Activated T-helper 1 cell treated with anti-CD3 and anti-CD28 coated beads, Interleukin-12 subunit alpha, Interleukin-12 subunit beta, Interleukin-2, Interleukin-4 antibody, amounts not matched to agents 30 ng/mL and 10 ng/mL and 1 ng/mL, durations not matched to agents 14 hours and 24 hours and 36 hours (primary cell): ENCODE measurements at places on chromosomes 16 and 17. TPM values are rescaled to one million over a fixed set of nuclear protein-coding genes. Genes with fewer than 3 reads are reported as not detected.

The MYH1 gene
- not detected in 2 replicates for total RNA-seq

The RHBDF1 gene
- 0.52 and 0.96 TPM in 2 replicates for total RNA-seq

The CTF1 gene
- total RNA-seq: 0.23 and 0.29 TPM in 2 replicates

The CASKIN1 gene
- total RNA-seq: 1.0 and 1.2 TPM in 2 replicates

GRCh38 chr17:65413390-65413789, 148.1 kb downstream of the AXIN2 start:
- peaks cover 9% of the 10 kb centered on the region for H3K27me3 ChIP-seq
- no peaks in the 10 kb centered on the region for H3K4me1 ChIP-seq
- DNase-seq: no peak
- H3K27ac ChIP-seq: no peak overlapping the region
- no peak overlapping the region for H3K4me3 ChIP-seq
- H3K36me3 ChIP-seq: no peaks in the 10 kb centered on the region

DNA sequence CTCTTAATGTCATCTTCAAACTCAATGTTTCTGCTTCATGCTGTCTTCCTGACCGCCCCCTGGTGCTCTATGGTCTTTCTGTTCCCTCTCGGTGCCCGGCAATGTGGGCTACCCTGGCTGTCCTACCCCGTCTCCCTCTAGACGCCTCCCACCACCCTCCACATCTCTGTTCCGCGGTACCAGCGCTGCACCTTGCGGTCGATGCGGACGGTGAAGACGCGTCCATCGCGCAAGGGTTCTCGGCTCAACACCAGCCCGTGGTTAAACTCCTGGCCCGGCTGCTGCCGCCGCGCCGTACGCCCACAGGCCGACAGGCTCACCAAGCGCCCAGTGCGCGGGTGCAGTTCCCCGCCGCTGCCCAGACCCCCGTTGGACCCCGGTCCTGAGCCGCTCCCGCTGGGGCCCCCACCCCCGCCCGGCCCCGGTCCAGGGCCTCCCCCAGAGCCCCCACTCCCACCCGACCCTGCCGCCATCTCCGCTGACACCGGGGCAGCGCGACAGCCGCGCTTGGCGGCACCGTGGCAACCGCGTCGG, at the start of gene NEURL4:
Gene NEURL4, minus strand, starts transcription at position 496 of the 534 bp plus-strand sequence. Its CDS starts 23 bp downstream, at position 473.
- H3K4me1 ChIP-seq: peaks cover 38% of the 10 kb centered on the region
- H3K36me3 ChIP-seq: no peaks in the 10 kb centered on the region
- peak within 1 kb of the TSS; percentile 94 for H3K27ac ChIP-seq
- H3K27me3 ChIP-seq: no peaks in the 10 kb centered on the region
- DNase-seq: no peak

DNA sequence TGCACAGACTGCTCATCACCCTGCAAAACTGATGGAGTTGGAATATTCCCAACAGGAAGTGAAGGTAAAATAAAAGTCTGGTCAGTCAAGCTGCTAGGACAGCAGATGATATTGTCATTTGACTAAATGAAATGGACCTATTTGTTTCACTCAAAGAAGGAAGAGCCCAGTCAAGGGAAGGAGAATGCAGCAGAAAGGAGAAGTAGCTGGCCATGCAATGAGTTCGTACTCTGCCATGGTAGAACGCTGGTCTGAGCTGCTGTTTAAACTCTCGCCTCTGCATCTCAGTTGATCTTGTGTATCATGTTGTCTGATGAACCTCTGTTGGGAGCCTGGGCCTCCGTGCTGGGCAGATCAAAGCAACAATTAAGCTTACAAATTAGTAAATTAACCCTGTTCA, 15.6 kb upstream of the YPEL2 start:
- H3K36me3 ChIP-seq: no peaks in the 10 kb centered on the region
- H3K27me3 ChIP-seq: no peaks in the 10 kb centered on the region
- H3K4me3 ChIP-seq: no peak overlapping the region
- H3K27ac ChIP-seq: no peak overlapping the region
- peaks cover 5% of the 10 kb centered on the region for H3K4me1 ChIP-seq
- DNase-seq: no peak

GRCh38 chr17:74842599-74843351, 16.9 kb downstream of the GRIN2C start:
- no peak overlapping the region for H3K27ac ChIP-seq
- peaks cover 8% of the 10 kb centered on the region for H3K4me1 ChIP-seq
- H3K36me3 ChIP-seq: no peaks in the 10 kb centered on the region
- H3K4me3 ChIP-seq: no peak overlapping the region
- H3K27me3 ChIP-seq: peaks cover 23% of the 10 kb centered on the region
- DNase-seq: no peak

GRCh38 chr16:23500862-23501225, 9.4 kb downstream of the GGA2 start:
- H3K27ac ChIP-seq: no peak overlapping the region
- DNase-seq: no peak
- no peaks in the 10 kb centered on the region for H3K27me3 ChIP-seq
- H3K4me1 ChIP-seq: peaks cover 52% of the 10 kb centered on the region
- H3K4me3 ChIP-seq: no peak overlapping the region
- H3K36me3 ChIP-seq: peaks cover 12% of the 10 kb centered on the region

DNA sequence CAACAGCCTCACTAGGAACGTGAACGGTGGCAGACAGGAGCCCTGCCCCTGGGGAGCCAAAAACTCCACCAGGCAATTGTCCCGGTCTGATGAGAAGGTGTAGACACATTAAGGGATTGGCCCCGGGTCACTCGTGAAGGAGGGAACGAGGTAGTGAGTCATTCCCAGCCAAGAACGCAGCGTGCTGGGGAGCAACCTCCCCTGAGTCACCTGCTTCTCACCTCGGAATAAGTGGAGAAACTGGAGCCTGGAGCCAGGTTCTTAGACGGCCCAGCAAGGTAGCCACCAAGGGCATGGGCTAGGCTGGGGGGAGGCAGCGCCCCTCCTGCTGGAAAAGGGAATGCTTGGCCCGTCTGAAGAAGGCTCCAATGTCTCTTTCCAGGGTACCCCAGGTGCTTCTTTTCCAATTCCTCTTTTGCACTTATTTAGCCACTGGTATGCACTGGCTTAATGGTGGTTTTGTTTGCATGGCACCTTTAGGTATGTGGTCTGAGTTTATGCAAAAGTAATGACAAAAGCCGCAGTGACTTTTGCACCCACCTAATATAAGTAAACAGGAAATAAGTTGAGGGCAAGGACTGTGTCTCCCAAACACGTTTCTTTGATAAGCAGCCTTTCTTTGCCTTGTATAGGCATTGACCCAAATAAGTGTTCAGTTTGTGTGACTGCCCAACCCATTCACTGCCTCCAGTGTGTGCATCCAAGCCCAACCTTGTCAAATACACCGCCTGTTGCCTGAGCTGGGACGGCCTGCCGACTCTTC, 1.8 kb upstream of the HELZ start:
- H3K27ac ChIP-seq: peak overlapping the region; percentile 22
- H3K36me3 ChIP-seq: peaks cover 8% of the 10 kb centered on the region
- H3K4me1 ChIP-seq: peaks cover 28% of the 10 kb centered on the region

DNA sequence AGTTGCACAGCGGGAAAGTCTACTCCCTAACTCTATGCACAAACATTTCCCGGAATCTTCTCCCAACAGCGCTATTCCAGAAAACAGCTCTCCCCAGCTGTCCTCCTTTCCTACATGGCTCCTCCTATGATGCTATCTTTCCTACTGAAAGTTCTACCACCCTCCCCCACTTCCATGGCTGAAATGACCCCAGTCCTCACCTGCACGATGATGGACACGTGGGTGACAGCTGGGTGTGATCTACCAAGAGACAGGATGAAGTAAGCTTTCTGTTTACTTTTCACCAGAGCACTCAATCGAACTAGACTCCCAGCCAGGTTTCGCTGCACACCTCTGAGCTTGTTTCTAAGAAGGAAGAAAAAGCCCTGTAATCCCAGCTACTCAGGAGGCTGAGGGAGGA, 10.7 kb downstream of the CTC1 start:
- no peaks in the 10 kb centered on the region for H3K4me1 ChIP-seq
- H3K27ac ChIP-seq: no peak overlapping the region
- H3K27me3 ChIP-seq: no peaks in the 10 kb centered on the region
- H3K36me3 ChIP-seq: peaks cover 43% of the 10 kb centered on the region
- DNase-seq: no peak

- no peaks in the 10 kb centered on the region for H3K4me1 ChIP-seq
- no peak overlapping the region for H3K27ac ChIP-seq
- peaks cover 48% of the 10 kb centered on the region for H3K36me3 ChIP-seq
- no peak for DNase-seq
These were observed 24.3 kb downstream of the ZFP1 start for GRCh38 chr16:75172578-75172977.

- H3K27ac ChIP-seq: peak overlapping the region; percentile 87
- H3K4me1 ChIP-seq: peaks cover 9% of the 10 kb centered on the region
- peak; percentile 65 for DNase-seq
- no peaks in the 10 kb centered on the region for H3K36me3 ChIP-seq
These were observed 4.9 kb upstream of the NDRG4 start for GRCh38 chr16:58494981-58495520.

- H3K4me1 ChIP-seq: no peaks in the 10 kb centered on the region
- no peaks in the 10 kb centered on the region for H3K27me3 ChIP-seq
- H3K36me3 ChIP-seq: no peaks in the 10 kb centered on the region
- no peak for DNase-seq
- H3K4me3 ChIP-seq: no peak overlapping the region
- no peak overlapping the region for H3K27ac ChIP-seq
These were observed 12.6 kb upstream of the CA10 start for GRCh38 chr17:52170963-52171572.

DNA sequence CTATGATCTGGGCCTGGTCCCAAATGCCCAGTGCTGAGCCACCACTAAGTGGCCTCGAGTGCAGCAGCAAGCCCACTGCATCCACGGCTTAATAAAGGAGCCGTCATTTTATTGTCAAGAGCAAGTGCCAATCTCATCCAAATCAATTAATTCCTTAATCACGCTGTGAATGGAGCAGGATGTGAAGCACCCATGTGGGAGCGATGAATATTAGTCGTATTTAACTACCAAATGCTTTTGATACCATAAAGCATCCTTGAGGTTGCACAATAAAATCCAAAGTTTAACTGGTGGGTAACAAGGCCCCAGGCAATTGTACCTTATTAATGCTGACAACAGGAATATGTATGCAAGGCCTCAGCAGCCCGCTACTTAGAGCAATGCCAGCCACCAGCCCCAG, 226.0 kb upstream of the C16orf82 start:
- no peaks in the 10 kb centered on the region for H3K4me1 ChIP-seq
- H3K36me3 ChIP-seq: no peaks in the 10 kb centered on the region
- no peak overlapping the region for H3K27ac ChIP-seq
- DNase-seq: no peak
- no peaks in the 10 kb centered on the region for H3K27me3 ChIP-seq
- H3K4me3 ChIP-seq: no peak overlapping the region

DNA sequence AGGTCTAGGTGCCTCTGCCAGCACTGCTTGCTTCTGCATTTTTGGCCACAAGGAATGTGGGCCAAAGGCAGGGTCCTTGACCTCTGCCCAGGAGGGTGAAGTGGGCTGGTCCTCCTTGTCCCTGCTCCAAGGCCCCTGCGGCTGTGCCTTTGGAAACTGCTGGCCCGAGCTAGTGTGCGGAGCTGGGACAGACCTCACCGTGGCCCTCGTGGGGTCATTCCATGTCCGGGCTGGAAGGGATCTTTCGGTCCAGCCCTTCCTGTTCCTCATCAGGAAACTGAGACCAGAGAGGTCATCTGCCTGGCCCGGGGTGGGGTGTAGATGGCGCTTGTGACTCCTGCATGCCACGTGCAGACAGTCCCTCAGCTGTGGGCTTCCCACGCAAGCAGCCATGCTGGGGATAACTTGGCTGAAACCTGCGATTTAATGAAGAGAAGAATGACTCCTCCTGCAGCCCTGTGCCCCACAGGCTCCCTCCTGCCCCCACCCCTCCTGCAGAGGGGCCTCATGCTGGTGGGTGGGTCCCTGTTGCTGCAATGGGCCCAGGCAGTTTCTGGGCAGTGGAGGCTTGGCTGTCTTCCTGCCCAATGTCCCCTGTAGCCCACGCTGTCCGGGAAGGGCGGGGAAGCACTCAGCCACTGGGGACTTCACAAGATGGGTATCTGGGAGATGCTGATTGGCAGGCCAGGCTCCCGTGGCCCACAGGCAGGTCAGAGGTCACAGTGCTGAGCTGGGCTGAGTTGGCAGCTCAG, 245.2 kb downstream of the SEC14L1 start:
- DNase-seq: no peak
- H3K36me3 ChIP-seq: peaks cover 3% of the 10 kb centered on the region
- H3K27ac ChIP-seq: peak overlapping the region; percentile 52
- H3K4me1 ChIP-seq: peaks cover 85% of the 10 kb centered on the region
- no peak overlapping the region for H3K4me3 ChIP-seq

GRCh38 chr16:9820476-9821246, 361.6 kb downstream of the GRIN2A start:
- no peak overlapping the region for H3K27ac ChIP-seq
- H3K36me3 ChIP-seq: no peaks in the 10 kb centered on the region
- H3K4me3 ChIP-seq: no peak overlapping the region

DNA sequence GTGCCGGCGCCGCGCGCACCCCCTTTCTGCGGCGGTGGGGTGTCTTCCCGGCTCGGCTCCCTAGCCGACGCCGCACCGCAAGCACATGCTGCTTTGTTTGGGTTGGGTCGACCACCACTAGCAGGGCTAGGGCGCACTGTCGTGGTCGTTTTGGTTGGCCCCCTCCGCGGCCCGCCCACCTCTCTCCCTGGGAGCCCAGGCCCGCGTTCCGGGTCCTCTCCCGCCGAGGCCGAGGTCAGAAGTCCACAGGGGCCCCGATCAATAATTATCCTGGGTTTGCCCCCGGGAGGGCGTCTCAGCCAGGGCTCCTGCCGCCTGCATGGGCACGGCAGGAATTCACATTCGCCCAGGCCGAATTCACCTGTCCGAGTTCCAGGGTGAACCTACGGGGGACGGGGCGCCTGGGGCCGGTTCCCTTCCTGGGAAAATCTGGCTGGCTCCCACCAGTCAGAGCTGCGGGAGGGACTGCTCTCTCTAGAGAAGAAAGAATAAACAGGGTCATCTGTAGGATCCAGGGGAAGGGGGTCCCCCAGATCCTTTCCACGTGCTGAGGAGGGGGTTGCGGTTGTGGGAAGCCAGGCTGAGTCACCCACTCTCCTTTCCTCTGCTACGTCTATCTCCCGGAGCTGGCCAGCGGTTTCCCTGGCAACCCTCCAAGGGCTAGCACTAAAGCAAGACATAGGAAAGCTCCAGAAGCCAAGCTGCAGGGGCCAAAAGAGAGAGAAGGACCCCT, 584 bp upstream of the STAT5B start:
- peak overlapping the region; percentile 88 for H3K4me3 ChIP-seq
- H3K4me1 ChIP-seq: peaks cover 43% of the 10 kb centered on the region
- no peak for DNase-seq

- DNase-seq: no peak
- no peaks in the 10 kb centered on the region for H3K4me1 ChIP-seq
- H3K36me3 ChIP-seq: peaks cover 9% of the 10 kb centered on the region
- H3K4me3 ChIP-seq: no peak overlapping the region
- no peak overlapping the region for H3K27ac ChIP-seq
These were observed 109.7 kb downstream of the RAP1GAP2 start for GRCh38 chr17:2905696-2906501.
